Activated CD4-positive, alpha-beta memory T cell treated with anti-CD3 and anti-CD28 coated beads, Interleukin-2, amount 10 ng/mL, durations not matched to agents 7 days and 5 days (primary cell): ENCODE measurements at places on chromosomes 12 and 14.
A peak's percentile ranks its signal among the peaks of the same experiment; 100 is the strongest.

GRCh38 chr14:74941676-74942097 is 13.7 kb downstream of the PGF start:
- peak overlapping the region; percentile 74 for H3K4me3 ChIP-seq
- H3K4me1 ChIP-seq: peaks cover 62% of the 10 kb centered on the region
- no peaks in the 10 kb centered on the region for H3K36me3 ChIP-seq

- H3K27me3 ChIP-seq: no peaks in the 10 kb centered on the region
- no peak overlapping the region for H3K4me3 ChIP-seq
- peaks cover 50% of the 10 kb centered on the region for H3K36me3 ChIP-seq
- no peak overlapping the region for H3K27ac ChIP-seq
- DNase-seq: no peak
Measured at GRCh38 chr12:68476794-68477193, 133.9 kb upstream of the RAP1B start.

DNA sequence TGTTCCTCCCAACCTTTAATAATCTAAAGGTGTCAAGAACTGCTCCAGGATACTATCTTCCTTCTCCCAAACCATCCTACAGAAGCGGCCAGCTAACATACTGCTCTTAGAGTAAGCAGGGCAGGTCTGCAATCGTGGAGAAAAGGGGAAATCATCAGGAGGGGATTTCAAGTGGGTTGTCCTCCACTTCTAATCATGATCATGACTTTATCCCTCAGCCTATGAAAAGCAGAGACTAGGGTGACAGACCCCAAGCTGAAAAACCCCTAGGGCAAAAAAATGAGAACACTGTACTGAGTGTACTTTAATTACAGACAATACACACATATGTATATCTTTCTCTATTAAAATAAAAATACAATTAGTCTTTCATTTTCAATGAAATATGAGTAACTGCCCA is 13.9 kb downstream of the DUSP16 start:
- DNase-seq: no peak
- no peaks in the 10 kb centered on the region for H3K27me3 ChIP-seq
- H3K27ac ChIP-seq: no peak overlapping the region
- H3K4me1 ChIP-seq: peaks cover 38% of the 10 kb centered on the region
- H3K36me3 ChIP-seq: peaks cover 59% of the 10 kb centered on the region

GRCh38 chr14:101198398-101199027 is 295.0 kb upstream of the RTL1 start:
- no peaks in the 10 kb centered on the region for H3K4me1 ChIP-seq
- no peak overlapping the region for H3K27ac ChIP-seq
- no peaks in the 10 kb centered on the region for H3K27me3 ChIP-seq
- H3K36me3 ChIP-seq: no peaks in the 10 kb centered on the region

DNA sequence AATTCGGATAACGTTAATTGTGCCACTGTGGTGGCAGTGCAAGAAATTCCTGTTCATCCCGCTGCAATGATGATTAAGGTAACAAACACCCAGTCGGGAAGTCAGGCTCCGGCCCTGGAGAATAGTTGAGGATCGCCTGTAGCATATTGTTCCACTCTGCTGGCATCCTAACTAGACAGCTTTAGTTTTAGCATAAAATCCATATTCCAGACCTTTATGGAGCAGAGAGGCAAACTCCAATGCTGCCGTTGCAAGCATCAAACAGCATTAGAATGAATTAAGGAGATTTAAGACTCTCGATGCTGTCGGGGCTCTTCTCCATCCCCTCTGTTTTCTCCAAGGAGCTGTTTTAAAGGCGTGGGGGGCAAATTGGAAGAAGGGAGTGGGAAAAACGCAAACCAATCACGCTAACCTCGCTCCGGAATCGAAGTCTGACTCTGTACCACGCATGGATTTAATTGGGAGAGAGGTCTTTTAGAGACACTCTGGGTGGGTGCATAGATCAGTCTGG is 660.4 kb downstream of the VRK1 start:
- H3K27ac ChIP-seq: peak overlapping the region; percentile 98
- peaks cover 52% of the 10 kb centered on the region for H3K4me1 ChIP-seq
- H3K4me3 ChIP-seq: peak overlapping the region; percentile 89
- peaks cover 47% of the 10 kb centered on the region for H3K36me3 ChIP-seq
- H3K27me3 ChIP-seq: no peaks in the 10 kb centered on the region
- no peak for DNase-seq

DNA sequence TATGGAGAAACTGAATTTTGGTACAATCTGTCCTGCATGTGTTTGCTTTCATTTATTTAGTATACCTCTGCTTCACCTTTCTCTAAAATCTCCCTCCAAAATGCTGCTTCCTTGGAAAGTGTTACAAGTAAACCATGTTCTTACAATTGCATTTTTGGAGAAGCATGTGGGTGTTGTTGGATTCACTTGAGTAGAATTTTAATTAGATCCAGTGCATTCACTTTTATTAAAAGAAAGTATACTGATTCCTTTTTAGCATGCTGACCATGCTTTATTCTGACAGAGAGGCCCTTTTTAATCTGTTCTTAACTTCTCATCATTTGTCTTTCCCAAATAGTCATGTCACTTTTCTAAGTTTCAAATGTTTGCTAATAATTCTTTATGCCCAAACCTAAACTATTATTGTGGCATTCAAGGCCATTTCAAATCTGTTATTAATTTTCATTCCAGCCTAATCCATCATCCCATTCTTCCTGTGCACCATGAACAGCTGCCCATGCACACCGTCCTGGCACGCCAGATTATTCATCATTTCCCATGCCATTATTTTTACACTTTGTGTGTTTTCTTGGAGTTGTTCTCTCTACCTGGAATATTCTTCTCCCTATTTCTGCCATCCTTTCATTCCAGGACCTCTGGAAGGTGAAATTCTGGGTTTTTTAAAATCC is 90.7 kb downstream of the METTL25 start:
- DNase-seq: no peak
- H3K4me1 ChIP-seq: no peaks in the 10 kb centered on the region
- no peak overlapping the region for H3K27ac ChIP-seq
- no peaks in the 10 kb centered on the region for H3K36me3 ChIP-seq
- no peaks in the 10 kb centered on the region for H3K27me3 ChIP-seq

- no peaks in the 10 kb centered on the region for H3K36me3 ChIP-seq
- H3K4me3 ChIP-seq: peak within 1 kb of the TSS; percentile 78
- H3K27me3 ChIP-seq: peaks cover 22% of the 10 kb centered on the region
Measured at GRCh38 chr14:21098076-21098891, at the start of gene ZNF219. ZNF219 (minus strand) TSS chr14:21098655; CDS start chr14:21093591, 5,064 bp downstream.

DNA sequence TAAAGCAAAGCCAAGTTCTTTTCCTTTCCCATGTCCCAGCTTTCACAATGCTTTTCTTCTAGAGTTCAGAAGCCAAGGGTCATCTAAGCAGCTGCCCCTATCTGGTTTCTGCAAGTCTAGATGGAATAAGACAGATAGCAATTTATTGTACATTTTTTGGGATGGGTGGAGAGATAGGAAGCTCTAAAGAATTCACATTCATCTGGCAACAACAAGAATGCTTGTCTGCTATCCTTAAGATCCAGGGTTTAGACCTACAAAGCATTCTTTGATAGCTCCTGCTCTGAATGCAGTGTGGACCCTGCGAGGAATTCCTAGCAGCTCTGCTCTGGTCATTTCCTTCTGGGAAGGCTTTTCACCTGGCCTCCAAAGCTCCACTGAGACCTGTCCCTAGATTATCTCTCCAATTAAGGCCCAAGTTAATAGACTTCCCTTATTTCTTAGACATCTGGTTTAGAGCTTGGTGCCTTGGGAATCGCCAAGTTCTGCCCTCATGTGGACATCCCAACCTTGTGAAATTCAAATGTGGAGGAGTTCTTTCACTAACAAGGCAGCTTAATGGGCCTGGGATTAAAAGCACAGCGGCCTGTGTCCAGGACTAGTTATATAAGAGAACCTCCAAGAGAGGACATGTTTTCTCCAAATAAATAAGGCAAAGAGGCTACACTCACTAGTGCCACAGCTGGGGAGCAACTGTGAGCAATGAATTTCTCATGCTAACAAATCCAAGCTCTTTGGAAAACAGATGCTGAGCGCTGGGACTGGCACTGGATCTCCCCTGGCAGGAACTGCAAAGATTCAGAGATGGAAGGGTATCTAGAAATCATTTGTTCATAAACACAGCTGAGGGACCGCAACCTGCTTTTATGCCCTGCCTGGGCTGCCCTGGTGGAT is 384.5 kb upstream of the DDHD1 start:
- H3K27me3 ChIP-seq: no peaks in the 10 kb centered on the region
- no peak overlapping the region for H3K27ac ChIP-seq
- no peaks in the 10 kb centered on the region for H3K4me1 ChIP-seq
- DNase-seq: no peak
- H3K36me3 ChIP-seq: no peaks in the 10 kb centered on the region
- H3K4me3 ChIP-seq: no peak overlapping the region

DNA sequence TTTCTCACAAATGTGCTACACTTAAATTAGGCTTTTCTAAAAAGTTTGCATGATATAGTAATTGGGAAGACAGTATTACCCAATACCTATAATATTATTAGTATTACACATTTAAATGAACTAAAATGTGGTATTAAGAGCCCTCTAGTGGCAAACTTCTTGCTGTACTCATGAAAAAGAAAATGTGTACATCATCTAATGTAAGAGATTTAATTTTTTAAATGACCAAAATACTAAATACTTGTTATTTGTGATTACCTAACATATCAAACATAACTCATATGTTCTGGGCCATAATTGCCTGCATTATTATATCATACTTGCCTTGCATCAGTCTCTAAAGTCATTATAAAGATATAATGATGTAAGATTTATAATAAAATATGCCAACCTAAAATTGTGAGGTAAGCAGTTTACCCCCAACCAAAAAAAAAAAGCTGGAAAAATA is 64.2 kb downstream of the DNAI7 start:
- DNase-seq: no peak
- H3K4me3 ChIP-seq: no peak overlapping the region
- H3K27ac ChIP-seq: no peak overlapping the region
- H3K4me1 ChIP-seq: no peaks in the 10 kb centered on the region

- no peak for DNase-seq
- H3K27me3 ChIP-seq: peaks cover 38% of the 10 kb centered on the region
- H3K27ac ChIP-seq: no peak overlapping the region
- peaks cover 3% of the 10 kb centered on the region for H3K36me3 ChIP-seq
- no peak overlapping the region for H3K4me3 ChIP-seq
- H3K4me1 ChIP-seq: peaks cover 19% of the 10 kb centered on the region
Measured at GRCh38 chr12:111761706-111762105, 5.0 kb upstream of the ALDH2 start.

GRCh38 chr14:20415782-20416206 is 2.5 kb upstream of the TEP1 start:
- no peak overlapping the region for H3K27ac ChIP-seq
- no peaks in the 10 kb centered on the region for H3K27me3 ChIP-seq
- H3K36me3 ChIP-seq: peaks cover 9% of the 10 kb centered on the region

GRCh38 chr14:94372021-94372605 is 16.3 kb downstream of the SERPINA1 start:
- no peak overlapping the region for H3K27ac ChIP-seq
- H3K4me1 ChIP-seq: peaks cover 2% of the 10 kb centered on the region
- H3K36me3 ChIP-seq: no peaks in the 10 kb centered on the region
- no peak for DNase-seq

GRCh38 chr12:57941165-57941894 is at the start of gene ATP23:
ATP23 (plus strand) TSS chr12:57941567; CDS start chr12:57941702, 135 bp downstream.
- H3K4me3 ChIP-seq: peak within 1 kb of the TSS; percentile 84
- peaks cover 3% of the 10 kb centered on the region for H3K36me3 ChIP-seq
- peaks cover 55% of the 10 kb centered on the region for H3K4me1 ChIP-seq
- H3K27ac ChIP-seq: peak within 1 kb of the TSS; percentile 98
- no peaks in the 10 kb centered on the region for H3K27me3 ChIP-seq

DNA sequence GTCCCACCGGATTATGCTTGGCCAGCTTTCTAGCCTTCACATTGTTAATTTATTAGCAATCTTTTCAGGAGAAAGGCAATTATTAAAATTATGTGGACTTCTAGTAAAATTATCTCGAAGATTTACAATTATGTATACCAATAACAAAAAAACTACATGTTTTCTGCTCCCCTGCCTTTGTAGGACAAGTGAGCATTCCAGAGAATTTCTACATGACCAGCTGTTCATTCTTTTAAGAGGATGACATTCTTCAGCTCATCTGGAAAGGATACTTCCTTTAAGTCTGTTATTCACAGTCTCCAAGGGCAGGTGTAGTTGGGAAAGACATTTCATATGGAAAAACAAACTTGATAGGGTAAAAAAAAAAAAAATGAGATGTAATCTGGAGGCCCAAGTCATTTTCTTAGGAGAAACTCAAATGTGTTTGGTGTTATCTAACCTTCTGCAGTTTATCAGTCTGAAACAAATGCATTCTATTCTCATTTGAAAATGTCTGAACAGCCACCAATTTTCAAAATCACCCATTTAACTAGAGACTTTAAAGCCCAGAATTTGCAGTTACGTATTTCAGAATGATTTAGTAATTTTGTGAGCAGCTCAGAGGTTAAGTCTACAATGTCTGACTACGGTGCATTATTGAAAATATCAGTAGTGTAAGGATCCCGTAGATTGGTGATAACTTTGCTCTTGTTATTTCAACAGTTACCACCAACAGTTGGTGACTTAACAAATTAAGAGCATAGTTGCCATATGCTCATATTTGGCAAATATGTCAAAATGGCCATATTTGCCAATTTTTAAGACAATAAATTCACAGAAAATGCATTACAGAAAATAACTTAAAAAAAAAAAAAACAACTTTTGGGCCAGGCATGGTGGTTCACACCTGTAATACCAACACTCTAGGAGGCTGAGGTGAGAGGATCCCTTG is 1.8 kb upstream of the PHLDA1 start:
- peaks cover 3% of the 10 kb centered on the region for H3K27me3 ChIP-seq
- H3K27ac ChIP-seq: no peak overlapping the region
- DNase-seq: no peak
- H3K36me3 ChIP-seq: peaks cover 28% of the 10 kb centered on the region
- peaks cover 56% of the 10 kb centered on the region for H3K4me1 ChIP-seq
- peak overlapping the region; percentile 98 for H3K4me3 ChIP-seq

DNA sequence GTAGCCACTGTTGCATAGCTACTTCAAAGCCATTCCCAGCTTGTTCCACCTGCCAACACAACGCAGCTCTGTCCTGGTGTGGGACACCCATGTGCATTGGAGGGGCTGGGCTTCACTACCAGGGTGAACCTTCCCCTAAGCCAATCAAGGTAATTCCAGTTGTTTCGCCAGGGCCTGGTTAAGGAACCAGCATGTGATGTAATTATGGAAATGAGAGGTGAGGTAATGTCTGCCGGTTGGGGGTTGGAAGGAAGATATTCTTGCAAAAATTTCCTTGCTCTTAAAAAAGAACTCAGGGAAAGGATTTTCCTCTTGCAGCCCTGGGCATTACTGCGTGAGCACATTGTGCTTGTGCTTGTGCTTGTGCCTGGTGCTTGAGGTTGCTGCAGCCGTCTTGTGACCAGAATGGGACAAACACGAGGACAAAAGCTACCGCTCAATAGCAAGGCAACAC is 14.9 kb downstream of the TUBA1C start:
- peaks cover 3% of the 10 kb centered on the region for H3K36me3 ChIP-seq
- no peak overlapping the region for H3K4me3 ChIP-seq
- no peak overlapping the region for H3K27ac ChIP-seq
- no peaks in the 10 kb centered on the region for H3K4me1 ChIP-seq
- no peak for DNase-seq

GRCh38 chr12:29427964-29428363 is 47.0 kb upstream of the ERGIC2 start:
- H3K36me3 ChIP-seq: no peaks in the 10 kb centered on the region
- H3K27ac ChIP-seq: no peak overlapping the region
- no peaks in the 10 kb centered on the region for H3K4me1 ChIP-seq
- H3K27me3 ChIP-seq: peaks cover 5% of the 10 kb centered on the region
